ENCODE measurements at places on chromosomes 5 and 9.

- H3K4me1 ChIP-seq, result peaks cover 3% of the 10 kb centered on the region
- DNase-seq, result no peak
- no peak overlapping the region for H3K4me3 ChIP-seq
- H3K36me3 ChIP-seq, result no peaks in the 10 kb centered on the region
- peaks cover 6% of the 10 kb centered on the region for H3K27me3 ChIP-seq
- H3K27ac ChIP-seq, result no peak overlapping the region
Measured at GRCh38 chr9:89639367-89639795, 34.6 kb downstream of the GADD45G start.

DNA sequence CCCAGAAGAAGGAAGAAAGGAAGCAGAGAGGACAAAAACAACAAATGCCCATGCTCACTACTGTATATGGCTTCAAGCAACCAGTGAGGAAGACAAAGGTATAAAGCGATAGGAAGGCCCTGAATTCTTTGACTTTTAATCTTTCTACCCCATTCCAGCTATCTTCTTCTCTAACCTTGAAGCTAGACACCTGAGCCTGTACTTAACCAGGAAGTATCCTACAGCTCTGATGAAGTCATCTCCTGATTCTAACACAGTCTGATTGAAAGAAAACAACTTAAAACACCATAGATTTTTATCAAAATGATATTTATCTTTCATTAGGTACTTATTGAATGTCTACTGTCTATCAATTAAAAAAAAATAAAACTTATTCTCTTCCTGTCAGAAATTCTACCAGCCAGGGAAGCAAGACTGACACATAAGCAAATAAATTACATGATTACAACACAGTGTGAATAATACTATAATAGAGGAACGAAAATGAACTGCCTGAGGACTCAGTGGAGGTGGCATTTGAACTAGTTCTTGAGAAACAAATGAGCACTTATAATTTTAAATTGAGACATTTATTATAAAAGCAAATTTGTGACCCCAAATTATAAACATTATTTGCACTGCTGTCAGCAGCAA is 123.3 kb upstream of the ELL2 start:
- DNase-seq, result no peak
- H3K4me3 ChIP-seq, result no peak overlapping the region
- no peak overlapping the region for H3K27ac ChIP-seq
- peaks cover 37% of the 10 kb centered on the region for H3K4me1 ChIP-seq
- no peaks in the 10 kb centered on the region for H3K27me3 ChIP-seq
- H3K36me3 ChIP-seq, result peaks cover 5% of the 10 kb centered on the region

- peaks cover 3% of the 10 kb centered on the region for H3K36me3 ChIP-seq
- H3K4me1 ChIP-seq, result peaks cover 25% of the 10 kb centered on the region
- H3K27me3 ChIP-seq, result peaks cover 15% of the 10 kb centered on the region
- peak within 1 kb of the TSS; percentile 92 for H3K27ac ChIP-seq
Measured at GRCh38 chr5:147782110-147783028, at the start of gene JAKMIP2. Gene JAKMIP2 (minus strand): TSS chr5:147782728. CDS start chr5:147671806, 110,922 bp downstream.

- no peak for DNase-seq
- H3K4me3 ChIP-seq, result no peak overlapping the region
- no peak overlapping the region for H3K27ac ChIP-seq
- peaks cover 16% of the 10 kb centered on the region for H3K36me3 ChIP-seq
- H3K4me1 ChIP-seq, result peaks cover 39% of the 10 kb centered on the region
- H3K27me3 ChIP-seq, result no peaks in the 10 kb centered on the region
Measured at GRCh38 chr9:132002643-132003318, 76.9 kb downstream of the MED27 start.

GRCh38 chr5:171634511-171634910 is 151.1 kb upstream of the SMIM23 start:
- no peaks in the 10 kb centered on the region for H3K36me3 ChIP-seq
- no peak overlapping the region for H3K27ac ChIP-seq
- no peak overlapping the region for H3K4me3 ChIP-seq

GRCh38 chr5:159838551-159839222 is 77.6 kb upstream of the ADRA1B start:
- no peak for DNase-seq
- H3K4me1 ChIP-seq, result no peaks in the 10 kb centered on the region
- H3K4me3 ChIP-seq, result no peak overlapping the region

DNA sequence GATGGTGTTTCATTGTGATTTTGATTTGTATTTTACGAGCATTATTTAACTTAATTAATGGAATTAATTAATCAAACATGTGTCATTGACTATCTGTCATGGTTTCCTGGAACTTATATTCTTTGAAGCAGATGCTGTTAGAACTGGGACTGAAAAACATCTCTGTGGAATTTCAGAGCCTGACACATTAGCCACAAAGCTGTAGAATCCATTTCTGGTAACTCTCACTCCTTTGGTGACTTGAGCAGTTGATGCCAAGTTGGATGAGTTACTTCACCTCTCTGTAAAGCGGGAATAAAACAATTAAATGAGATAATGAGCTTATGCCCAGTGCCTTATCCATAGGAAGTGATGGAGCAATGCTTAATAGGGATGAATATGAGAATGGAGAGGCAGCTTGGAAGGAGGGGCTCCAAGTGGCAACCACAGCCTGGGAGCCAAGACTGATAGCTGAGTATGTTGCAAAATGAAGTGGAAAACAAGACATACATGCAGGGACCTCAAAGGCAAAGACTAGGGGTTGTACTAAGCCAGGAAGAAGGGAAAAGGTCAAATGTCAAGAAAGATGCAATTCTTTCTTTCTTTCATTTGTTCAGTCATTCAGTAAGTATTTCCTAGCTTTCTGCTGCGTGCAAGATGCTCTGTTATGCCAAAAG is 23.1 kb upstream of the ADRA1B start:
- H3K4me1 ChIP-seq, result no peaks in the 10 kb centered on the region
- no peak overlapping the region for H3K27ac ChIP-seq
- no peak for DNase-seq
- H3K36me3 ChIP-seq, result no peaks in the 10 kb centered on the region
- peaks cover 3% of the 10 kb centered on the region for H3K27me3 ChIP-seq
- H3K4me3 ChIP-seq, result no peak overlapping the region

GRCh38 chr5:82975812-82976211 is 101.4 kb downstream of the TMEM167A start:
- no peaks in the 10 kb centered on the region for H3K27me3 ChIP-seq
- H3K27ac ChIP-seq, result no peak overlapping the region
- no peak overlapping the region for H3K4me3 ChIP-seq

DNA sequence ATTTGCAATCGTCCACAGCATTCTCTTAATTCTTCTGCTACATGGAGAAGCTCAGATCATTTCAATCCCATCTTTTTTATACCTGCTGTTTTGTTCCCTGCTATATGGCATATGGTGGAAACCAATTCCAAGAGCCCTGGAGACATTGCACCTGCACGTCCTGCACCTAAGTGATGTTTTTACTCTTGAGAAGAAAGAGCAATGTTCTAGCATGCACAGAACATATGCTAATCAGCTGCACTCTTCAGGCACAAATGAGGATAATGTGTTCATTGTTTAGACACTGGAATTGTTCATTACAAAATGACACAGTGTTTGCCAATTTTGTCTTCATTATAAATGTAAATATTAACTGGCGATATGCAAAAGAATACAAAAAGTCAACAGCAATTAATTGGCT is 935.8 kb downstream of the TLE4 start:
- no peak overlapping the region for H3K27ac ChIP-seq
- no peak overlapping the region for H3K4me3 ChIP-seq
- H3K27me3 ChIP-seq, result no peaks in the 10 kb centered on the region
- no peaks in the 10 kb centered on the region for H3K36me3 ChIP-seq
- DNase-seq, result no peak
- no peaks in the 10 kb centered on the region for H3K4me1 ChIP-seq

- no peak overlapping the region for H3K4me3 ChIP-seq
- H3K27ac ChIP-seq, result no peak overlapping the region
- H3K27me3 ChIP-seq, result peaks cover 13% of the 10 kb centered on the region
- no peaks in the 10 kb centered on the region for H3K36me3 ChIP-seq
- H3K4me1 ChIP-seq, result peaks cover 22% of the 10 kb centered on the region
- no peak for DNase-seq
Measured at GRCh38 chr9:2012347-2012746, 2.8 kb upstream of the SMARCA2 start.

- H3K36me3 ChIP-seq, result no peaks in the 10 kb centered on the region
- H3K4me1 ChIP-seq, result no peaks in the 10 kb centered on the region
- no peak overlapping the region for H3K4me3 ChIP-seq
- no peak overlapping the region for H3K27ac ChIP-seq
Measured at GRCh38 chr5:171657473-171657872, 128.1 kb upstream of the SMIM23 start.

- H3K36me3 ChIP-seq, result no peaks in the 10 kb centered on the region
- no peak for DNase-seq
- no peaks in the 10 kb centered on the region for H3K4me1 ChIP-seq
Measured at GRCh38 chr9:74645007-74645639, 148.0 kb downstream of the RORB start.

DNA sequence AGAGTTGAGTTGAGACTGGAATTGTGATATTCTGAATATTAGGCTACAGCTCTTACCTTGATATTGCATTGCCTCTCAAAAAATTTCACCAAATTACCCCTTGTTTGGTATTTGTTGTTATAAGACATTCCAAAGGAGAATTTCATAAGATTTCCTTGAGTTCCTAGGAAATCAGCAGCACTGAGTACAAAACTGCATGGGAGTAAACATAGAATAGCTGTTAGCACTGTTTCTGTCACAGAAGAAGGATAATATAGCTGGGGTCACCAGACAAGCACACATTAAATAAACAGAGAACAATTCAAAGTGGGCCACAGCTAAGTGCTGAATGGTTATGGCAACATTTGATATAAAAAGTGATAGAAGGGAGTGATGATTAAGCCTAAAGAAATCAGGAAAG is 724.3 kb downstream of the PRELID2 start:
- H3K27ac ChIP-seq, result no peak overlapping the region
- H3K4me1 ChIP-seq, result no peaks in the 10 kb centered on the region
- no peaks in the 10 kb centered on the region for H3K36me3 ChIP-seq
- H3K27me3 ChIP-seq, result no peaks in the 10 kb centered on the region
- no peak overlapping the region for H3K4me3 ChIP-seq

DNA sequence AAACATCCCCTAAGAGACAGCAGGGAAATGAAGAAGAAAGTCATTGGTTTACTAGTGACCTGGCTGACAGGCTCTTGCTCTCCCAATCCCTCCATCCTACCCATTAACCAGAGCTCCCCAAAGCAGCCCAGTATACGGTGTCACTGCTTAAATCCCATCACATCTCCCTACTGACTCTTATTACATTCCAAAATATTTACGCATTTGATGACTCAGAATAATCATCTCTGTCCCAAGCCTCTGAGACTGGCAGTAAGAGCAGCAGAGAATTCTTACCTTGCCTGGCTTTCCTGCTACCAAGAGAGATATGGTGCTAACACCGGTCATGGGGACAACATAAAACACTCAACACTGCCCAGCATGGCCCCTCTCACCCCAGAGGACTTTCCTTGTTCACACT is 20.2 kb upstream of the WHRN start:
- peaks cover 32% of the 10 kb centered on the region for H3K27me3 ChIP-seq
- H3K27ac ChIP-seq, result no peak overlapping the region
- H3K4me1 ChIP-seq, result no peaks in the 10 kb centered on the region
- no peak for DNase-seq

DNA sequence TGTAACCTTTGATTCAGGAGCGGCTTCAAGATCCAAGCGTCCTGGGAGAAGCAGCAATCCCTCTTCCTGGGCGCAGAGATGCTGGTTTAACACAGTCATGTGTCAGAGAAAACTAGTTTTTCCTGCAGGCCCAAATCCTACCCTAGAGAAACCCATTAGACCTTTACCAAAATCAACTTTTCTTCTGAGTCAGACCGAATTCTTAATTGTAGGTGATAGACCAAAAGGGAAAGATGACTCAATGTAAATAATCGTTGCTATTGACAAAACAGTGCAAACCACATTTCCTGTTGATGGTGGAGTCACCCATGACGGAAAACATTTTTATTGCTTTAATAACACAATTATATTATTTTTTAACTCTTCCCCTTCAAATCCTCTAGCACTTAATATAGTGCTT is 40.1 kb downstream of the SLC1A1 start:
- no peaks in the 10 kb centered on the region for H3K36me3 ChIP-seq
- H3K4me1 ChIP-seq, result peaks cover 4% of the 10 kb centered on the region
- H3K4me3 ChIP-seq, result no peak overlapping the region
- peaks cover 5% of the 10 kb centered on the region for H3K27me3 ChIP-seq
- DNase-seq, result no peak

DNA sequence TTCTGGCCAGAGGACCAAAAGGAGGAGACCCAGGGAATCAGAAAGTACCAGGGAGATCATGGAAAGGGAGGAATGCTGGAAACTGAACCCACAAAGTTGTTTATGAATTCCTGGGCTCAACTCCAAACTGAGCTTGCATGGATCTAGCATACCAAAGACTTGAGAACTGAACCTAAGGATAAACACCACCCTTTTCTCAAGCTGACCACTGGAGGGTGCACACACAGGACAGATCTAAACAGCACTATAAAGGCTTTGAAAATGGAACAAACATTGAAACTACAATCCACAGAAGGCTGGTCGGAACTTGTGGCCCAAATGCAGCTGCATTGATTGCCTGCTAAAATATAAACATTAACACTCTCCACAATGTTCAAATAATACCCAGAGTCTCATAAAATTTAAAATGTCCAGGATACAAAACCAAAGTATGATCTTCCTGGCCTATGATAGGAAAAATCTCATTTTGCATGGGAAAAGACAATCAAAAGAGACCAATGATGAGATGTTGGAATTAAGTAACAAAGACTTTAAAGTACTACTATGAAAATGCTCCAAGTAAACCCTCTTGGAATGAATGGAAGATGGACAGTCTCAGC is 15.6 kb upstream of the IRF1 start:
- H3K27ac ChIP-seq, result no peak overlapping the region

GRCh38 chr9:119967867-119968535 is 598.8 kb upstream of the BRINP1 start:
- DNase-seq, result no peak
- H3K4me3 ChIP-seq, result no peak overlapping the region
- H3K27ac ChIP-seq, result no peak overlapping the region
- no peaks in the 10 kb centered on the region for H3K4me1 ChIP-seq

GRCh38 chr9:135692410-135692809 is 6.9 kb downstream of the SOHLH1 start:
- H3K27ac ChIP-seq, result no peak overlapping the region
- H3K36me3 ChIP-seq, result no peaks in the 10 kb centered on the region
- H3K4me3 ChIP-seq, result no peak overlapping the region

- no peak overlapping the region for H3K4me3 ChIP-seq
- DNase-seq, result no peak
- no peaks in the 10 kb centered on the region for H3K27me3 ChIP-seq
- no peak overlapping the region for H3K27ac ChIP-seq
- peaks cover 3% of the 10 kb centered on the region for H3K4me1 ChIP-seq
- H3K36me3 ChIP-seq, result no peaks in the 10 kb centered on the region
Measured at GRCh38 chr9:112526973-112527372, 40.3 kb downstream of the KIAA1958 start.

DNA sequence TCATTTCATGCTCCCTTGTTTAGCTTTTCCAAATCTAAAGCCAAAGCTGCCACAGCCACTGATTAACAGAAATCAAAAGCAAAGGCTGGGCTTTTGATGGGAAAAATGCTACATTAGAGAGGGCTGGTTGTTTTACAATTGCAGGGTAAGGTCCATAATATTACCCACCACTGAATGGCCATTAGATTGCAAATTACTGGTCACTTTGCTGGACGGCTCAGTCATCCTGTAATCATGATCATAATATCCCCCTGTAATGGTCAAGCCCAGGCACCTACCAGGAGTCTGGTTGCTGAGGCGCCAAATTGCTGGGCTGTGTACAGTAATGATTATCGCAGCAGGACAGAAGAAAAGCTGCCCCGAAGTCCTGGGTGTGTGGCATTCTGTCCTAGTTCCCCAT is 286.5 kb downstream of the ZSWIM6 start:
- peaks cover 7% of the 10 kb centered on the region for H3K27me3 ChIP-seq
- DNase-seq, result no peak
- H3K4me1 ChIP-seq, result no peaks in the 10 kb centered on the region
- no peak overlapping the region for H3K4me3 ChIP-seq

GRCh38 chr9:106333481-106333880 is 529.5 kb upstream of the ZNF462 start:
- H3K36me3 ChIP-seq, result no peaks in the 10 kb centered on the region
- DNase-seq, result no peak
